T-helper 2 cell (primary cell): ENCODE measurements at places on chromosomes 12 and 14.

- no peak for DNase-seq
Observed at GRCh38 chr14:30582376-30582775, 23.4 kb downstream of the G2E3 start.

DNA sequence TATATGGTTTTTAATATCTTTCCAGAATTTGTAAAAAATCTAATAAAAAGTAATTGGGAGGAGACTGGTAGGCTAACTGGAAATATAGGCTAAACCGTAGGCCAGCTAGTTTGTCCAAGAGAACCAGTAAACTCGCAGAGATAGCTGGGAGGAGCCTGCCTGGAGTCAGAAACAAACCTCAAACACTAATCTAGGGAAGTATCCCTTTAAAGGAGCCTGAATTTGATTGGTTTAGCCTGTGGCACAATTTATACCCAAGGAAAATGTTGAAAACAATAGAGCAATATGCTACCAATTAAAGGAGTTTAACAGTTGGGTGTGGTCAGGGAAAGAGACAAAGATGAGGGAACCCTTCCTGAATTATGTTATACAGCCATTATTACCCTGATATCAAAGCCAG, 109.6 kb downstream of the EML5 start:
- no peak for DNase-seq

GRCh38 chr12:46174919-46175318, 93.9 kb downstream of the SLC38A1 start:
- DNase-seq = no peak

DNA sequence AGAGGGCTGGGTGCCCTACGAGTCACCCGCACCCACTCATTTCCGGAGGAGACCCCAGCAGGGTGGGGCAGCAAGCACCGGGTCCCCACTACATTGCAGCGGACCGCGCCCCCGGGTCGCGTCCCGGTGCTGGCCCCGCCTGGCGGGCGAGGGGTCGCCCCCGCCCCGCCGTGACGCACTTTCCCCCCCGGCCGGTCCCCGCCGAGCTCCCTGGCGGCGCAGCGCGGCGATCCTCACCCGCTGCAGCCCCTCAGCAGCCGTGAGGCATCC, 106.1 kb downstream of the PRICKLE1 start:
- no peak for DNase-seq

- DNase-seq = peak; percentile 35
Observed at GRCh38 chr14:22598099-22598895, at the start of gene ABHD4. Gene ABHD4 (plus strand): TSS chr14:22598300. CDS start chr14:22598307, 7 bp downstream.

- no peak for DNase-seq
Observed at GRCh38 chr14:60210703-60211102, 38.3 kb upstream of the PPM1A start.

GRCh38 chr12:105200385-105200784, 35.6 kb downstream of the APPL2 start:
- no peak for DNase-seq

DNA sequence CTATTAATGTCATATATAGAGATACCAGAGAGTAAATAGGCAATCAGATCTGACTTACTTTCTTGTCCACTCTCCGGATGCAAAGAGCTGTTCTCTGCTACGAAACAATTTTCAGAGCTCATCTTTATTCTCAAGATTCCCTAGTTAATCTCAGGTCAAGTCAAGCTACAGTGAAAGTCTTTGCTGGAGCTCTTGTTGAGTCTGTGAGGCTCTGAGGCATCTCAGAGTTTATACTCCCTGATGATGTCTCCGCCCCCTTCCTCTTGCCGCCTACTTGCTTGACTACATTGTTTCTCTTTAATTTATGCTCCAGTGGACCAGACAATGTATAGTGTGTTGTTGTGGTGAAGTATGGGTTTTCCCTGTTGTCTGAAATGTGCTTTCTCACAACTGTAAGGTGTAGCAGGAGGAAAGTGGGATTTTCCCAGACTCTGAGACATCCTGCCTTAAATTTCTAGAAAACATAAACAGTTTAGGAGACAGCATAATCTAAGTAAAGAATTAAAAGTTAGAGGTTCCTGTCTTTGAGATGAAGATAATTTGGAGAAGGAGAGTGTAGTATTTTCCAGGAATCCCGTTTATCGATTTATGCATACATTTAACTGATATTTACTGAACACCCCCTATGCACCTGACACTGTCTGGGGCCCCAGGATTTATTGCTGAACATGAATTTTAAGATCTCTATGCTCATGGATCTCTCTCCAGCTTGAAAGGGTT, at the start of gene CD69:
CD69 (minus strand) TSS at position 203 of the 720 bp plus-strand sequence; CDS start at position 122, 81 bp downstream.
- DNase-seq = no peak

GRCh38 chr12:13347241-13348043, 150.9 kb downstream of the EMP1 start:
- no peak for DNase-seq

- DNase-seq = no peak
Observed at GRCh38 chr14:100413699-100414098, 90.6 kb downstream of the SLC25A47 start.

- DNase-seq = no peak
Observed at GRCh38 chr12:29528161-29528560, 30.7 kb upstream of the OVCH1 start.

DNA sequence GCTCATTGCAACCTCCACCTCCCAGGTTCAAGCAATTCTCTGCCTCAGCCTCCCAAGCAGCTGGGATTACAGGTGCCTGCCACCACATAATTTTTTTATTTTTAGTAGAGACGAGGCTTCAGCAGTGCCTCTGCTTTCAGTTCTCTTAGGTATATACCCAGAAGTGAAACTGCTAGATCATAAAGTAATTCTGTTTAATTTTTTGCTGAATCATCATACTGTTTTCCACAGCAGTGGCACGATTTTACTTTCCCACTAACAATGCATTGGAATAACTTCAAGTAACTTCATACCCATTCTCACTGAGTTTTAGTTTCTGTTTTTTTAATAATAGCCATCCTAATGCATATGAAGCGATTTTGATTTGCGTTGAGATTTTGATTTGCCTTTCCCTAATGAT, 148.0 kb upstream of the G2E3 start:
- no peak for DNase-seq

DNA sequence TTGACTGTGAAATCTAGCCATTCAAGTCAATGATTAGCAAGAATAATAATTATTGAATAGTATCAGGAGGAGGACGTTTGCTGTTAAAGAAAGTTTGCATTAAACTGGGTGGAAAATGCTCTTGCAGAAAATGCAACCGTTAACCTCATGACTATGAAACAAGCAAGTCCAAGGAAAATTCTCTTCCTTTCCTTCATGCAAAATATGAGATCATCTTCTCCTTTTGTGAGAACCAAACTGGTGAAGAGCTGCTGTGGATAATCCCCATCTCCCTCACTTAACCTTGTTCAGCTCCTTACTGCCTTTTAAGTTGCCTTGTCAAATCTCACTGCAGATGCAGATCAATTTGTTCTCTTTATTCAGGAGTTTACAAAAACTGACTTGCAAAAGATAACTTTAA, 142.5 kb downstream of the BCAT1 start:
- no peak for DNase-seq

DNA sequence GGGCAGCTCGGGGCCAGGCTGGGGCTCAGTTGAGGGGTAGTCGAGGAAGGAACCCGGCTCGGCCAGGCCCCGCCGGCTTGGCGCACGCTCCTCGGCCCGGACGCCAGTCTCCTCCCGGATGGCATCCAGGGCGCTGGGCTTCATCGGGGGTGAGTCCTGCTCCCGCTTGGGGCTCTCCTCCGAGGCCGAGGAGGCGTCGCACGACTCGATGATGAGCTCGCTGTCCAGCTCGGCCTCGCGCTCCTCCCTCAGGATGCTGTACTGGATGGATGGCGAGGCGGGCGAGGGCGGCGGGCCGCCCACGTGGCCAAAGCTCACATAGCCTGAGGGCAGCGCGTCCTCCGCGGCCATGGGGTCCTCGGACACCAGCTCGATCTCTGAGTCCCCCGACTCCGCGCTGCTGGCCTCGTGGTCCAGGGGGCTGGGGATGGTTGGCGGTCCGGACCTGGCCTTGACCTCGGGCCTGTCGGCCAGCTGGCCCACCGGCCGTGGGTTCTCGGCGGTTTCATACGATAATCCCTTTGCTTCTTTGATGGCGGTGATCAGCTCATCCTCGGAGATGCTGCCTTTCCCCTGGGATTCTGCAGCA, 143.4 kb downstream of the RTN1 start:
- DNase-seq = no peak

GRCh38 chr12:126907900-126908764, 1358.8 kb upstream of the TMEM132C start:
- peak; percentile 14 for DNase-seq

GRCh38 chr12:81963636-81964035, 204.5 kb upstream of the PPFIA2 start:
- DNase-seq = no peak

DNA sequence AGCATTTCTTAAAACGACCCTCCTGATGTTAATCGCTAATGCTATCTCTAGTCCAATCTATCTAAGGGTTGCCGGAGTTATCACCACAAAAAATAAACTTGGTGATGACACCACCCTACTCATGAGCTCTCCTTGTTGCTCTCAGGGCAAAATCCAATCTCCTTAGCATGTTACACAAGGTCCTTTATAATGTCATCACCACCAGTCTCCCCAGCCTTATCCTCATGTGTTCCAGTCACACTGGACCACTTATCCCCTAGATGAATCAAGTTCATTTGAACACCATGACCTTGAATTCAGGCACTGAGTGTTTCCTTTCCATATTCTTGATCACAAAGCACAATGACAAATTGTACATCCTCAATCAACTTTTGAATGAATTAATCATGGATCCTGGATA, 19.0 kb upstream of the DRAM1 start:
- DNase-seq = no peak

GRCh38 chr12:666766-667308, 3.6 kb upstream of the NINJ2 start:
- DNase-seq = no peak

DNA sequence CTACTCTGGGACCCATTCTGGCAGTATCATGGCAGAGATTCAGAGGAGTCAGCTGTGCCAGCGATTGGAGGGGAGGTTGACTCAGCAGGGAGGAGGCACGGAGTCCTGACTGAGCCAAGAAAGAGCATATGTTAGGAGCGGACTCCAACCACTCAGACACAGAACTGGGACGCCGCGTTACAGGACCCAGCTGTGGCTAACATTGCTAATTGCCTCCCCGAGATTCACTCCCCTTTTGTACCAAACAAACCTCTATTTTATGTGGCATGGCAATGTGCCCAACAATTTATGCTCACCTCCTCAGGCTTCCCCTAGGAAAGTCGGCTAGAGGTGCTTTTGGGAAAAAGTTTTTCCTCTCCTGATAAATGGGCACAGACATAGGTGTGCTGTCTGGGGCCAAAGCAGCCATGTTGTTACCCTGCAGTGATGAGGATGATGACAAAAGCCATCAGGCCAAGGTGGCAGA, 15.2 kb upstream of the CLIP1 start:
- DNase-seq = no peak

GRCh38 chr12:67452119-67452805, 183.1 kb downstream of the CAND1 start:
- DNase-seq = no peak

DNA sequence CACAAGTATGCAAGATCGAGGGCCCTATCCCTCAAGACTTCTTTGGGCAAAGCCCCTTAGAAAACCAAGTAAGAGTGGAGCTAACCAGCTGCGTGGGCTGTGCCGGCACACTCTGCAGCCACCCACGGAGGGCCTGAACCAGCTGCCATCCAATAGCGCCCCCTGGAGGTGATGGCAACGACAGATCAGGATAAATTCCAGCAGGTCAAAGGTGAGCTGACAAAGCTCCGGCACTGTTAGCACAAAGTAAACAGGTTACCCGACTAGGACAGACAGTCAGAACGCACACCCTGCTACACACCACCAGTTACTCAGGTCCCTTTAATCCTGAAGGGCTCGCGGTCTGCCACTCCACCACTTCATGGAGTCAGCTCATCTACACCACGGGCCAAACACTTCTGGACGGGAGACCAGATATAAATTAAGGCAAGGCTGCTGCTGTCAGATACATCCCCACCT, 4.9 kb downstream of the ZBTB39 start:
- DNase-seq = peak; percentile 44

- peak; percentile 59 for DNase-seq
Observed at GRCh38 chr12:89225401-89225800, 126.9 kb downstream of the DUSP6 start.

GRCh38 chr12:67810166-67810565, 161.6 kb downstream of the DYRK2 start:
- DNase-seq = no peak
